HTR-8/SVneo (cell line): ENCODE measurements at places on chromosomes 1 and 21.

DNA sequence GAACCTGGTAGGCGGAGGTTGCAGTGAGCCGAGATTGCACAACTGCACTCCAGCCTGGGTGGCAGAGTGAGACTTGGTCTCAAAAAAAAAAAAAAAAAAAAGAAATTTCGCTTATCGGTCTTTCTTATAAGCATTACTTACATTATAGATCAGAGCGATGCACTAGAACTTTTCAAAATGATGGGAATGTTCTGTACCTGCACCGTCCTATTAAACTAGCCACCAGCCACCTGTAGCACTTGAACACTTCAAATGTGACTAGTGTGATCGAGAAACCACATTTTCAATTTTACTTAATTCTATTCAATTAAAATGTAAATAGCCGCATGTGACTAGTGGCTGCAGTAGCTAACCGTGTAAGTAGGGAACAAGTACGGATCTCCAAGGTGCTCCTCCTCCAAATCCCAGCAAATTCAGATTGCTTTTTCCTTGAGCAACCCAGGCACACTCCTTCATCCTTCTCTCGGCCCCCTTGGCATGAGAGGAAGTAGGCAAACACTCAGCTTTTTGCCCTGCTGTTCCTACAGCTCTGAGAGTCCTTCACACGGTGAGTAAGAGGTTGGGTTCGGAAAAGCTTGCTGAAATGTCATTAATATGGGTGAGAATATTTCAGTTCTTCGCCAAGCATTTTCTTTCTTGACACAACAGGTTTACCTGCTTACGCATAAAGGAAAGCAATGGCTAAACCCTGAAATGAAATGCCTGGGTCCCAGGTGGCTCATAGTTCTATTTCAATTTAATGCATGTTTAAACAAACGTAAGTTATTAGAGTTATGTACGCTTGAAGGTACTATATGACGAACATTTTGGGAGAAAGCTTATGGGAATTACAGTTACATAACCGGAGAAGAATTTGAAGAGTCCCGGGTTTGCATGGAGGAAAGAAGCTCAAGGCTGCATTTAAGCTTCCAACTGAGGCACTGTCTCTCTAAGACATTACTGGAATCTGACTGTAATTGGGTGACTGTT is 69.5 kb upstream of the HUNK start:
- DNase-seq: no peak

- no peak for DNase-seq
Observed at GRCh38 chr1:37761416-37762095, 3.4 kb downstream of the EPHA10 start.

- no peak for DNase-seq
Observed at GRCh38 chr21:42028766-42029425, 18.7 kb upstream of the ZBTB21 start.

DNA sequence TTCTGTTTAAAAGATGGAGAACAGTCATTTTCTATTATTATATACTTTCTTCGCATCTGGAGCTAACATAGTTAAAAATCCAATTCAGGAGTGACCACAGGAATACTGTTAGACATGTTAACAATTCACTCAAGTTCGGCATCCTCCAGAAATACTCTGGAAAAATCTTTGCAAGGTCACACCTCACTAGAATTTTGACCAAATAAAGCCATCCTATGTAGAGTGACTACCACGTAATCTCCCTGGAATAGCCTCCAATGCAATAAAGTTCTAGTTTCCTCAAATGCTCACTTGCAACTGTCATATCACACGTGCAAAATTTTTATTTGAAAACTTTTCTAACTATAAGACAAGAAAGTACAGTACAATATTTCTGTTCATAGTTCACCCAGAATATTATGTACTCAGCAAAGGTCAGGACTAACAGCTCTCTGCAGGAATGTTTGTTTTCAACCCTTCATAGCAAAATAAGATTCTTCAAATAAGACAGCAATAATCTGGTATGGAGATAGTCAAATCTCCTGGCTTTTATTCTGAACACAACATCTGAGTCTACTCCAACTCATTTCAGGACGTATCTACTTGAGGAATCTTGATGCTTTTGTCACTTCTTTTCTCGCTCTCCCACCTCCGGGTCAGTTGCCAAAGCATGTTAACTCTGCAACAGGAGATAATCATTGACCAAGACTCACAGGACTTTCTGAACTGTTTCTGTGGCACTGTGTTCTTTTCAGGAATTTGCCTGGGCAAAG is 82.6 kb downstream of the GDAP2 start:
- no peak for DNase-seq

DNA sequence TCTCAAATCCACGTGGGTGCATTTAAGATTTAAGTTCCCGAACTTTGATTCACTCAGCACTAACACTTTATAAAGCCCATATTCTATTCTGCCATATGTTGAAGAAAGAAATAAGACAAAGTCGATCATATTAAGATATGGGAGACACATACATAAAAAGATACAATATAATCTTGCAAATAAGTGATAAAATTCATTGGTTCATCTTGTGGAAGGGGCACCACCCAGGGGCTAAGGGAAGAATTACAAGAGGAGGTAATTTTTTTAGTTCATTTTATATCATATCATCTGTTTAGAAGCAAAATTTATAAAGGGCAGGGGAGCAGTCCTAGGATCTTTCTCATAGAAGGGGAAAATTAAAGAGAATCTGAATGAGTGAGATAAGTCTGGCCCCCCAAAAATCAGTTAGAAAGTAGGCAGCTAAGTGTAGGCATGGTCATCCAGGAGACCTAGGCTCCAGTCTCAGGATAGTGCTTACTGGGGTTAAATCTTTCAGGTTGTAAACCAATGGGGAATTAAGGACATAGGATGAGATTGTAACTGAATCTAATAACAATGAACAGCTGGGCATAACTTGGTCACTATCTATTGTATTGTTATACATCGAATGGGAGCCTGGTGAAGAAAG is 124.2 kb upstream of the L1TD1 start:
- no peak for DNase-seq

GRCh38 chr1:43834280-43835081 is 99.1 kb upstream of the ARTN start:
- no peak for DNase-seq

- no peak for DNase-seq
Observed at GRCh38 chr1:28229996-28230395, 2.8 kb downstream of the DNAJC8 start.

DNA sequence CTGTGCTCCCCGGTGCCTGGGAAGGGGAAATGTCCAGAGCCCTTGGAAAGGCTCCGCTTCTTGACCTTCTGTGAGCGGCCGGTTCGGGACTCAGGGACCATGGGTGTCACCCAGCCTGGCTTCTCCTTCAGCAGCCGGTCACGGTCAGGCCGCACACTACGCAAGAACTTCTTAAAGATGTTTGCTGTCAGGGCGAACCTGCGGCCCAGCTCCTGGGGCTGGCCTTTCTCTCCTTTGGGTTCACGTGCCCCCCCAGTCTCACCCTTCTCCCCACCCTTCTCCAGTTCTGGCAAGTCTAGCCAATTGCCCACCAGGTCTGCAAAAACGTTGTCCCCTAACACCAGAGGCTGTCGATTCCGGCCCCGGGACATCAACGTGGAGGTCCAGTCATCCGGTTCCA is 12.1 kb downstream of the INKA2 start:
- DNase-seq: no peak

DNA sequence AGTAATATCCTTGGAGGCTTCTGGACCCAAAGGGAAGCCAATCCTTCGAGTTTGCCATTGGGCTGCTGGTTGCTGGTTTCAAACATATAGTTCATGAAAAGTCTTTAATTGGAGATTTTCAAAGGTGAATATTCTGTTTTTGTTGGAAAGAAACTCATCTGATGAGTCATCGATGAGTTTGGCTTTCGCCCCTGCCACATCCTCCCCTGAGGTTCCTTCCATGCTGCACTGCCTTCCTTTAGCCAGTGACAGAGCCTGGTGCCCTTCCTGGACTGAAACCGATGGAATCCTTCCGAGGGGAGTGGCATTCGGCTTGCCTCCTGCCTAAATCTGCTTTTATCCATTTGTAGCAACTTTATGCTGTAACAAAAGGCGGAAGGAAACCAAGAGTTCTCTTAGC is 550.0 kb downstream of the KIF26B start:
- DNase-seq: peak; percentile 45

GRCh38 chr1:204475656-204476432 is 18.8 kb downstream of the PIK3C2B start:
- no peak for DNase-seq

DNA sequence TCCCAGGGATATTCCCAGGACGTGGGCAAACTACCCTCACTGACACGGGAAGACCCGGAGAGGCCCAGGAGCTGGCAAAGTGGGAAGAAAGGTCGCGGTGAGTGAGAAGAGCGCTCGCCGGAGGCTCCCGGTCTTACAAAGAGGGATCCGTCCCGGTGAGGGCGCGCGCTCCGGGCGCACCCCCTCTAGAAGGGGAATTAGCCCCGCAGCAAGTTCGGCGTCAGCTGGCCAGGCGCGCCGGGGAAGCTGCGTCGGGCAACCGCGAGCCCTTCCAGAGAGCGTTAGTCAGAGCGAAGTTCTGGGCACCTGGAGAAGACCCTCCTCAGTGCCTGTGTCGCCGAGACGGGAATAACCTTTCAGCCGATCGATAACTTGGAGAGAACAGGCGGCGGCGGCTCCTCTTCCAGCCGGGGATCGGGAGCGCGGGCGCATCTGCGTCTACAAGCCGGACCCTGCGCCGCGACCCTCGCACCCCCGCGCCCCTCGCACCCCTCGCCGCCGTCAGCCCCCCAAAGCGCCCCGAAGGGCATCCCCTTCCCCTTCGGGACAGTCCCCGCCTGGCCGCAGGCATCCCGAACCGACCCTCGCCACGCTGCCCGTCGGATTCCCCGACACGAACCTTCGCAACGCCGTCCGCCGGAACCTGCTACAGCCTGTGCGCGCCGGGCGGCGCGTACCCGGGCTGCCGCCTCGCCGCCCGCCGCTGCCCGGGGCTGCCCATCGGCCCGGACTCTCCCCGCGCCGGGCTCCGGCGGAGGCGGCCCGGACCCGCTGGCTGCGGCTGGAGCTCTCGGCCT is 485 bp downstream of the SIPA1L2 start:
- no peak for DNase-seq

- peak; percentile 79 for DNase-seq
Observed at GRCh38 chr1:167555971-167556714, 2.6 kb upstream of the CREG1 start.

DNA sequence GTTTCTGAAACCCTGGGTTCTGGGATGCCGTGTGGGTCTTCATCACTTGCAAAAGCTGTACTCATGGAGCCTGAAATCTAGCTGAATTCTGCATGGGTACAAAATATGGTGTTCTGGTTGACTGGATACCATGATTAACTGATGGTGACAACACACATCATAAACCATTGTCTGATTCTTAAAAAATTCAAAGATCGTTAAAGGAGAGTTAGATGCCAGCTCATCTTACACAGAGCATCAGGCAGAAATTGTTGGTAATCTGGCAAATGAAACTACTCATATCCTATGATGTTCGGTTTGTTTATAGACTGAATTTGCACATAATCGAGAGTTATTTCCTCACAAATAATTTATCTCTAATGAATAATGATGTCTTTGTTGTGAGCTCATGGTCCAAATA is 218.1 kb upstream of the PKN2 start:
- DNase-seq: no peak

- DNase-seq: no peak
Observed at GRCh38 chr1:229230893-229231753, 39.8 kb upstream of the RAB4A start.

DNA sequence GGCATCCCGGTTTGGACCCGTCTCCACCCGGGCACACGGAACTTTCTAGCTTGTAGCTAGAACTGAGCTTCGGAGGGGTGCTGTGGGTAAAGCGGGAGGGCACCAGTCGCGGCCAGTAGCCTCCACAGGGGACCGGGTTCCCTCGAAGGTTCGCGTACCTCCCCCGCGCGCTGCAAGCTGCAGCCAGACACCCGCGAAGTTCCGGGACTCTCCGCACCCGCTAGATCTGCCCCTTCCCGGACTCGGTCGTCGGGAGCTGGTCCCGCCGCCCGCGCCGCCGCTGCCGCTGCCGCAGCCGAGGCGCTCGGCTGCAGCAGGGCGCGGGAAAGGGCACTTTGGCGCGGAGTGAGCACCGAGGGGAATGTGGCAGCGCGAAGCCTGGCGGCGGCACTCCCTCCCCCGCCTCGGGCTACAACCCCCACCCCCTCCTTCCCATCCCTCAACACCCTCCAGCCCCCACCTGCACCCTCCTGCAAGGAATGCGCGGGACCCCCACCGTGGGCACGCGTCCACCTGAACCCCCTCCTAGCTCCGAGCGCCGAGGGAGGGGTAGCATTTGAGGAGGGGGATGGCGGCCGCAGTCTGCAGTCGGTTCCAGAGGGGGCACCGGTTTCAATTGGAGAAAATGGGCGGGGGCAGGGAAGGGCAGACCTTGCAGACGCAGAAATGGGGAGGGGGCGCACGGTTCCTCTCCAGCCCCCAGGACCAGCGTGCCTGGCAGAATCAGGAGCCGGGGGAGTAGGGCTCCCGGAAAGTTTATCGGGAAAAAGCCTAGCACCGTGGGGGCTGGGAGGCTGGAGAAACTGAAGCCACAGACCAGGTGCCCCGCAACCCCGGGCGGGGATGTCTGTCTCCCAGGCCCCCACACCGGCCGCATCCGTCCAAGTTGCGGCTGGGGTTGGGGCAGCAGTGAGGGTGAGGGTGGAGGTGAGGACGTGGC is 968 bp downstream of the CSMD2 start:
- no peak for DNase-seq

- no peak for DNase-seq
Observed at GRCh38 chr1:94271373-94271772, 34.0 kb upstream of the ARHGAP29 start.

DNA sequence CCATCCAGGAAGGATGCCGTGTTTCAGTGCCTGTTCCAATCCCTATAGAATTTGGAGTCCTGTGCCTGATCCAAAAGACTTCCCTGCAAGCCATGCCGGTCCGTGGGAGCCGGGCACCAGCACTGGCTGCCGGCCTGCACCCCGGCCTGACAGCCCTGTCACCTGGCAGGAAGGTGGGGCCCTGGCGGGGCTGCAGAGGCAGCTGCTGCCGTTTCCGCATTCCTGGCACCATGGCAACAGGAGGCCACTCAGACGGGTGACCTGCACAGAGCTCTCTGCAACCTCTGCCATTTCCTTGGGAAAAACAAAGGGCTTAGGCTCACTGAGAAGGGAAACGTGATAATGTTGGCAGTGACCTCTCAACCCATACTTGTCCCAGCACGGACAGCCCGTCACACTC is 63.2 kb upstream of the TMEM51 start:
- DNase-seq: peak; percentile 13

- no peak for DNase-seq
Observed at GRCh38 chr21:29405503-29406122, 106.9 kb downstream of the BACH1 start.

DNA sequence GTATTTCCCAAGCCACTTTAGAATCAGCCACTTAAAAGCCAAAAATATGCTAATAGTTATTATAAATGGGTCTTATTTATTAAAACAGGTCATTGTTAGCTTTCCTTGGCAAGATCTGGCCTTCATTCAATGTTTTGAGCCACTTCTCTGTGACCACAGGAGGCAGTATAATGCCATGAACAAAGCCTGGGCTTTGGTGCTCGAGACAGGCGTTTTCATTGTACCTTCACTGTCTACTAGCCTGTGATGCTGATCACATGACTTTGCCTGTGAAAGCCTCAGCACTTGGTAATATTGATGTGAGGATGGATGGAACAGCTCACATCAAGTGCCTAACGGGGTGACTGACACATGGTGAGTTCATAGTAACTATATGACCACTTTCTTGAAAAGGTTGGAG is 217.0 kb downstream of the RWDD3 start:
- DNase-seq: no peak
